ENCODE measurements at places on chromosomes 1 and 21. TPM values are rescaled to one million over a fixed set of nuclear protein-coding genes. Genes with fewer than 3 reads are reported as not detected.

DNA sequence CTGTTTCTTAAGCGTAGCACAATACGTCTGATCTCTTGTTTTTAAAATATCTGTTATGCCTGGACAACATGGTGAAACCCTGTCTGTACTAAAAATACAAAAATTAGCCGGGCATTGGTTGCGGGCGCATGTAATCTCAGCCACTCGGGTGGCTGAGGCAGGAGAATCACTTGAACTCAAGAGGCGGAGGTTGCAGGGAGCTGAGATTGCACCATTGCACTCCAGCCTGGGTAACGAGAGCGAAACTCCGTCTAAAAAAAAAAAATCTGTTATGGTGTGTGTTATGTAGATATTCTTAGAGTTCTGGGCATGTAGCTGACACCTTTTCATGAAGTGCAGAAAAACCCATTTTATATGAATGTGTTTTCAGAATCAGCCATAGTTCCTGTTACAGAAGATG is 38.2 kb downstream of the RABGAP1L start:
- DNase-seq, result no peak

The CD48 gene
- total RNA-seq, result 313 TPM

- no peak for DNase-seq
Observed at GRCh38 chr1:166884971-166885370, 8.9 kb upstream of the TADA1 start.

DNA sequence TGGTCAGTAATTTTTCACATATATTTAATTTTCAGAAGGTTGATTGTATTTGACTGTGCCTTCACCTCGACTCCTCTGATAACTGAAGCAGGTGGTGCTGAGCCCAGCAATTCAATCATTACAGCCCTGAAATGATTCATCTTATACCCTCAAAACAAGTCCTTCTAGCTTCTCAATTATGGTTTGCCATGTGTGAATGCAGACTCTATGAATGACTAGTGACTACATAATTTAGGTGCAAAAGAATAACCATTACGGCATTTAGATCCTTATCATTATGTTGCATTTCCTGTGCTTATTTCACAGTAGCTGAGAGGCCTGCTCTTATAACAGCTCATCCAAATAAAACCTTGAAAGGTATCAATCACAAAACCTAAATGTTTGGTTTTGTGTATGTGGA is 54.0 kb upstream of the COL11A1 start:
- no peak for DNase-seq

DNA sequence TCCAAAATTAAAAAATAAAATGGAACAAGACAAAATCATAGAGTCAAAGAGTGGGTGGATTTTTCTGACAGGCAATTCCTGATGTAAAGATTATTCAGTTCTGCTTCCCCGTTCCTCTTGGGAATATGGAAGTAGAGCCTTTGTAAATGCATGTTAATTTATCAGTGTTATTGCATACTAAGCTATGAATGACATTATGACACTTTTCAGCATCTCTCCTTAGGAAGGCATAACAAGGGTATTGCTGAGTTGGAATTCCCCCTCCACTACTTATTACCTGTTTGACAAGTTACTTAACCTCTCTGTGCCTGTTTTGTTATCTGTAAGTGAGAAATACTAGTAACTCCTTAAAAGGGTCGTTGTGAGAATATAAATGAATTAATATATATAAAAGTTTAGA is 640.4 kb downstream of the LMO4 start:
- DNase-seq, result no peak

The ZNF697 gene
- total RNA-seq, result 0.32 TPM

DNA sequence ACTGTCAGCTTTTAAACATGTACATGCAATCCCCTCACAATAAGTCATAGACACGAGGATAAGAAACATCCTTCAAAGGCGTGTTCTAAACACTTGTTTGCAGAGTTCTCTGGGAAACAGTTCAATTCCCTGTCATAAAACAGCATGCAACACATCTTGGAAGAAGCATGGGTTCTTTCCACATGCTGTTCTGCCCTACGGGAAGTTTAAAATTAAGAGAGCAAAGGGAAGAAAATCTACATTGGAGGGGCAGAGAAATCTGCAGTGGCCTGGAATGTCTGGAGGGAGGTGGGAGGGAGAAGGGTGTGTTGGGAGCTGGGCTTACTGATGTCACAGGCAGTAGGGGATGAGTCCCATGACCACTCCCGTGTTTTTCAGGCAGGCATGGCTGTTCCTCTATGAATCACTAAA is 98.3 kb upstream of the SLC2A1 start:
- DNase-seq, result no peak

The ZNF695 gene
- total RNA-seq, result 0.48 TPM

The ALX3 gene
- total RNA-seq, result not detected

The TFF2 gene
- total RNA-seq, result not detected

DNA sequence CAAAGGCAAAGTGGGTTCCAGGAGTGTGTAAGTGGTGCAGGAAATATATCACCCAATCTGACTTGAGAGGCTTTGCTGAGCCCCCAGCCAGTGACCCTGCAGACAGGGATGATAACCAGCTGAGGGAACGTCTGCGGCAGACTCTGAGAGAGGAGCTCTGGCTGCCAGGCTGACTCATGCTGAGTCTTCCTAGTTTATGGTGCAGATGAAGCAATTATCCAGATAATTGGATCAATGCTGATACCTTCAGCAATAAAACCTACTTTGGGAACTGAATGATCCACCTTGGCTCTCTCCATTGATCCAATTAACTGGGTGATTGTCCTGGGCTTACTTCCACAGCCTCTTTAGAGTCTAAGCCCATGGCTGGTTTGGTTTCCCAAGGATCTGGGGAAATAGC is 7.3 kb downstream of the C8B start:
- no peak for DNase-seq

DNA sequence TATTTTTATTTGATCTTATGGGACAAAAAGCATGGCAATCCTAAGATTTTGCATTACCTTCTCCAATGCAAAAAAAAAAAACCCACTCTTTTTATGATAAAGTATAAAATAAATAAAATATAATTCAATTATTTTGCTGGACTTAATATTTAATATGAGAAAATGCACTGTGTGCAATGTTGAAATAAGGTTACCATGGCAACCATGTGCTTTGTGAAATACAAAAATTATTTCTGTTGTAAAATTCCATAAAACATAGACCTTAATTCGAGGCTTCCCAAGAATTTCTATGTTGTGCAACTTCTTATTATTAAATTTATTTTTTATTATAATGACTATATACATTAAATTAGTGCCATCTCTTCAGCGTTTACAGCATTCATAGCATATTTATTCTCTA is 989.5 kb downstream of the MRPL39 start:
- no peak for DNase-seq

The TGFB2 gene
- total RNA-seq, result not detected

DNA sequence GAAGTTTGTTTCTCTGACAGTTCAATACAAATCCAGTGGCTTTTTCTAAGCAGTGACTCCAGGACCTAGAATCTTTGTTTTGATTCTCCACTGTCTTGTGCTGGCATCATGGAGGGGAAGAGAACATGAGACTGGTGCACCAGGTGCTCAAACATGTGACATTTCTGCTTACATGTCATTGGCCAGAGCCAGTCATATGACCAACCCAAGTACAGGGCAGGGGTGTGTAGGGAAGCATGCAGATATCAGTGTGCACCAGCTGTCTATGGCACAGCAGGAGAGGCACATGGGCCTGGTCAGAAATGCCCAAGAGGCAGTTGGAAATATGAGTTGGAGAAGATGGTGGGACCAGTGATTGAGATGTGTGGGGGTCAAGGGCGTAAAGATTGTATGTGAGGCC is 297.0 kb downstream of the HHAT start:
- DNase-seq, result no peak

GRCh38 chr1:222539951-222540597 is 7.8 kb downstream of the HHIPL2 start:
- DNase-seq, result no peak

The ACOT11 gene
- 0.25 TPM for total RNA-seq
